Left renal pelvis (tissue), 4 donors: ENCODE measurements at places on chromosomes 2 and 18. TPM values are rescaled to one million over a fixed set of nuclear protein-coding genes. Genes with fewer than 3 reads are reported as not detected.

DES gene
- polyA plus RNA-seq, result 10.4 TPM

DNA sequence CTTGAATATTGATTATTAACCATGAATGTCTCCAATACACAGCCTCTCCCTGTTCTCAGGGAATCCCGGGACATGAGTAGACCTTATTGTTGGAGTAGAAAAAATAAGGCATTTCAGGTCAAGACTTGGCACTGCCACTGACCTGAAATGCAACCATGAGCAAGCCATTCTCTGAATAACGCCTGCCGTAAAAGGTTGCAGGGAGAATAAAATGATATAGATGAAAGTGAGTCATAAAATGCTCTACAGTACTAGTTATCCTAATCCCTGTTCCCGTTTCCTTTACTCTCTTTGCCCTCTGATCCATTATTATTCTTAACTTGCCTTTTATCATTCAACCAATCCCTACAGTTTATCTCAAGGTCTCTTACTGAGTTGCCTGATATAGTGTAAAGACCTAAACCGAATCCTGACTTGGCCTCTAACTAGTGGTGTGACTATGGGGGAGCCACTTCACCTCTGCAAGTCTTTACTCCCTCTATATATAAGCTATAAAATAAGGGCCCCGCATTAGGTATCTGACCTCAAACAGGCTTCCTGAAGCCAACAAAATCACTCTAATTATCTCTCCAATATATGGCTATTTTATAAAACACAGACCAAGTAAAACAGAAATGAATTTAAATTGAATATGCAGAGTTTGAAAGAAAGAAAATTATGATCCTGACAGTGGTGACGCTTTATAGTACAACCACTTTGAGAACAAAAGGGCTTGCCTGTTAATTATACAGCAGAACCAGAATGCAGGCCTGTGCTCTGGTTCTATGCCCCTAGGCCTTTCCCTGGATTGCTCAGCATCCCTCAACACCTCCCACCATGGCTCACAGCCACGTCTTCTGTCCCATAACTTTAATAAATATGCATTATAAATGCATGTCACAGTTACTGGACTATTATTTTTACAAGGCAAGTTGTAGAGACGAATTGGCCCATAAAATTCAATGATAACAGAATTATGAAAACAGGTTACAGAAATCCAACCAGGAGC is 183.1 kb downstream of the STK39 start:
- no peak for DNase-seq

DNA sequence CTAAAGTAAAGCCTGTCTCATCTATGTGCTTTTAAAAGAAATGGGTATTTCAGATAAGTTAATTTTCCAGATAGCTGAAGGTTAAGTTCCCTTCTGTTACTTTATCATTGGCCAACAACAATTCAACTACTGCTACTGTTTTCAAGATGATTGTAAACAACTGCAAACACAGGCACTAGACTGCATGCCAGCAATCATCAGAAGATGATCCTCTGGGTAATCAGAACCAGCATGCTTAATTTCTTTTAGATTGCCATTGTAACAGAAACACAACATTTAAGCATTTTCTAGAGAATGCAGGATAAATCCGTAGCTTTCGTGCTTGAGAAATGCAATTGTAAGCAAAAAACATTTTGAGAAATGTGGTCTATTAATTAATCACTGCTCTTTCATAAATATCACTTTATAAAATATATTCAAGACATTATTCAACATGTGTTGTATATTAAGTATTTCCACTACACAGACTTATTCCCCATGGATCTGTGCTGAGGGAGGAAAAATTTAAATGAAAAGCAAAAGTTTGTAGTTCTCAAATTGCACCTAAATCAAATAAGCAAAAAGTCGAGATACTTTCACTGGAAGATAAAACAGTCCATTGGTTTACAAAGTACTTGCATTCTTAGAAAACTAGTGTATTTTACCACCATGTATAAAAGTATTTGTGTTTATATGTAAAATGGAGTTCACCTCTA is 133.7 kb downstream of the ATL2 start:
- DNase-seq, result no peak

DNA sequence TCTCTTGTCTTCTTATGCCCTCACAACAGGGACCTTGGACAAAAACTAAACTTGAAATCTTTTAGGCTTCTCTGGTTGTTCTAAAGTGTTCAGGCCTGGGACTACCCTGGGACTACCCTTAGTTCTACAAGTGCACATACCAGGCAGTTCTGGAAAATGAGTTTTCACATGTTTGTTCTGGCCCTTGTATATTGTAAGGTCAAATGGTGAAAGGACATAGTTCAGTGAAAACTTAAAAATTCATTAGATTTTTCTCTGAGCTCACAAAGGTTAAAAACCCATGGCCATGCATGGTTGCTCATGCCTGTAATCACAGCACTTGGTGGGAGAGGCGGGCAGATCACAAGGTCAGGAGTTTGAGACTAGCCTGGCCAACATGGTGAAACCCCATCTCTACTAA is 875.5 kb upstream of the FAM98A start:
- DNase-seq, result no peak

DNA sequence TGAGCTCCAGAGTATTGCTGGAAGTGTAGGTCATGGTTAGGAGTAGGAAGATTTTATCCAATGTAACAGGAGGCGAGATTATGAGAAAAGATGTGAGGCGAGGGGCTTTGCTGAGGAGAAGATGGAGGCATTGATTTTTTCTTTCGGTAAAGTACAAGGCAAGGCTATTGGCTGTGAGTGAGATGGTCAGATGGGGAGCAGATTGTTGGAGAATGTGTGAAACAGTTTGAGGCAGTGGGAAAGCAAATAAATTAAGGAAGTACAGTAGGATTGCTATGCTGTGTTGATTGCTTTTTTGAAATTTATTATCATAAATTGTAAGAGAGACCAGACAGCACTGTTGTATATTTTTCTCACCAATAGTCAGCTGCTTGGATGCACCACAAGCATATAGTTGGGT is 173.3 kb downstream of the KCNE4 start:
- no peak for DNase-seq

- DNase-seq, result no peak
These were observed 31.0 kb downstream of the CCDC68 start for GRCh38 chr18:54928236-54928635.

DNA sequence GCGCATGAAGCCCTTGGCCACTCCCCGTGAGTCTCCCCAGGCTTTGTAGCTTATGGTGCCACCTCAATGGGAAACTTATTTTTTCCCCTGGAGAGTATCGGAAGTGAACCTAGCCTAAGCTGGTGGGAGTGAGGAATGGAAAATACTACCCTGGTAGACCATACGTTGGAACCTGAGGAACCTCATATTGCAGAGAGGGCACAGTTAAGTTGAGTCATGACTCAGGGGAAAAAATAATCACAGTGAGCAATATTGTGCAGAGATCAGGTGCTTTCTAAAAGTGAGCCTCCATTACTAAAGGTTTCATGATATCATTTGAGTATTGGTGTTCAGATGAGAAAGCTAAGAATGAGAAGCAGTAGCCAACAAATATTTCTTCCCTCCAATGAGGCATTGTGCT is 360.5 kb upstream of the NT5C1B start:
- DNase-seq, result no peak

- DNase-seq, result no peak
These were observed 41.6 kb upstream of the GORASP2 start for GRCh38 chr2:170887496-170887895.

DNA sequence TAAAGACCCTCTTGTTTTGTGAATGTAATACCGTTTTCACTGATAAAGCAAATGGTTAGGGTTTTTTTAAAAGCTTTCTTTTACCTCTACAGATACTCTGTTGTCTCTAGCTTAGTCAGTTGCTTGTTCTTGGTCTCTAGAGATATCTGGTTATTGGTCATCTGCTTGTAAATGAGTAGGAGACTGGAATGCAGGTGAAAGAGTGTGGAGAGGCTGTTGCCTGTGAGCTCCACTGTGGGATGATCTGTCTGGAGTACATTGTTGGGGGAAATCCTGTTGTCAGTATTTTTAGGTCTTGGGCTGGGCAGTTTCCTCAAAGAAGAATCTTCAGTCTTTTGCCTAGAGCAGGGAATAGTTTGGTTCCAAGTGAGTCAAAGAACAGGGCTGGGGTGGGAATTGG is 67.7 kb downstream of the SMCHD1 start:
- no peak for DNase-seq
